ENCODE measurements at places on chromosomes 7 and 10.

DNA sequence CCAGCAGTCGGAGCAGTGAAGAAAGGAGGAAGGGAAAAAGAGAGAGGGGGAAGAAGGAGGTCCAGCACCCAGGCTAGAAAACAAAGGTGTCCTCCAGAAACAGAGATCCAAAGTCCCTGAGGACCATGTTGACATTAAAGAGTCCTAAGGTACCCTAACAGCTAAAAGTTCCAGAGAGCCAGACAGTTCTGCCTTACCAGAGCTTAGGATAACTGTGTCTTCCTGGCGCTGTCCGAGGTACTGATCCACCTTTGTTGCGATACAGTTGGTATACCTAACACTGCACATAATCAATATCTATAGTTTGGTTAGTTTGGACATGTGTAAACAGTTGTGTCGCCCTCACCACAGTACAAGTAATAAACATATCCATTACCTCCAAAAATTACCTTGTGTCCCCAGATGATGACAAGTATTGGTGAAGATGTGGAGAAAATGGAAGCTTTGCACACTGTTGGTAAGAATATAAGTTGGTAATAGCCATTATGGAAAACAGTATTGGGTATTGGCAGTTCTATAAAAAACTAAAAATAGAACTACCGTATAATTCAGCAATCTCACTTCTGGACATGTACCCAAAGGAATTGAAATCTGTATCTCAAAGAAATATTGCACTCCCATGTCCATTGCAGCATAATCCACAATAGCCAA lies 59.8 kb downstream of the GRID1 start:
- no peak for DNase-seq

DNA sequence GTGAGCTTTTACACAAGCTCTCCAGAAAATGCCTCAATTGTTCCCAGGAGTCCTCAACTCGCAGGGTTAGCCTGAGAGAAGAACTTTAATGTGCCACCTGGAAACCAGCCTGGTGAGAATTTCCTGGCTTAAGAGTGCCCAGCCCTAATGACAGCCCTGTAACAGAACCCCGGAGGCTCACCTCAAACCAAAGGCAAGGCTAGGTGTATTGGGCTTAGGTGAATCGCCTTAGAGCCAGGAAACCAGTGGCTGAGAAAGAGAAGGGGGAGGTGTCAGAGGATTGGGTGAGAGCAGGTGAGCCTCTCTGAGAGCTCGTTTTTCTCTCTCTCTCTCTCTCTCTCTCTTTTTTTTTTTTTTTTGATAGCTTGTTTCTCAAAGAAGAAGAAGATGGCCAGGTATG lies 7.3 kb downstream of the OCM2 start:
- DNase-seq = no peak

DNA sequence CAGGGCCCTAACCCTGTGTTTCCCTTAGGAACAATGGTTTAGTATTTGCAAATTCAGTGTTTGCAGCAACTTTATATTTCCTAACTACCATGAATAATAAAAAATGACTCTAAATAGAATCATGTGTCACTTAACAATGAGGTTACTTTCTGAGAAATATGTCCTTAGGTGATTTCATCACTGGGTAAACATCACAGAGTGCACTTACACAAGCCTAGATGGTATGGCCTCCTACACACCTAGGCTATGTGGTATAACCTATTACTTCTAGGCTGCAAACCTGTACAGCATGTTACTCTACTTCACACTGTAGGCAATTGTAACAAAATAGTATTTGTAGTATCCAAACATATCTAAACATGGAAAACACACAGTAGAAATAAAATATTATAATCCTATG lies 1174.6 kb upstream of the LRRTM3 start:
- no peak for DNase-seq

DNA sequence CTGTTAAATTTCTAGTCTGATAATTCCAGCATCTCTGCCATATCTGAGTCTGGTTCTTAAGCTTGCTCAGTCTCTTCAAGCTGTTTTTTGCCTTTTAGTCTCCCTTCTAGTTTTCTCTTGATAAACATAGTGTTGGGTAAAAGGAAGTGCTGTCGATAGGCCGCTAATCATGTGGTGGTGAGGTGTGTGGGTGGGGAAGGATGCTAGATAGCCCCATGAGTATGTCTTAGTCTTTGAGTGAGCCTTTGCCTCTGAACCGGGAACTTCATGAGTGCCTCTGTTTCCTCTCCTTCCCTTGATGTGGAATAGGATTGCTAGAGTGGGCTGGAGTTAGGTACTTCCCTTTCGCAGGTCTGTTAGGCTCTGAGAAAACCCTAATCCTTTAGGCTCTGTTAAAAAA lies 441.8 kb downstream of the INHBA start:
- DNase-seq = no peak

GRCh38 chr7:4665661-4666060 lies 16.4 kb upstream of the FOXK1 start:
- no peak for DNase-seq

DNA sequence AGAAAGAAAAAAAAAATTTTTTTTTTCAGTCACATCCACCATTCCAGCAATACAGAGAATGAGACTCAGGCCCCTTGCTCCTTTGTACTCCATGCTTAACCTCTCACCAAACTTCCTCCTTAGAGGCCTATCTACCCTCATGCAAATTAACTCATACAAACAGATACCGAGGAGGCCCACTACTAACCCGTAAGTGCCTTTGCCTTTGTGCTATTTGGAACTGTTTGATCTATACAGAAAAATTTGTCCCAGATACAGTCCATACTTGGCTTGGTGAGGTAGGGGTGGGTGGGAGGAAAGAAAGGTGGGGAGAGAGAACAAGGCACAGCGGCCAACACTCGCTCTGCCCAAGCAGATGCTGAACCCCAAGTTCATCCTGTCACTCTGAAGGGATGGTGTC lies 87.8 kb upstream of the DUSP5 start:
- DNase-seq = no peak

DNA sequence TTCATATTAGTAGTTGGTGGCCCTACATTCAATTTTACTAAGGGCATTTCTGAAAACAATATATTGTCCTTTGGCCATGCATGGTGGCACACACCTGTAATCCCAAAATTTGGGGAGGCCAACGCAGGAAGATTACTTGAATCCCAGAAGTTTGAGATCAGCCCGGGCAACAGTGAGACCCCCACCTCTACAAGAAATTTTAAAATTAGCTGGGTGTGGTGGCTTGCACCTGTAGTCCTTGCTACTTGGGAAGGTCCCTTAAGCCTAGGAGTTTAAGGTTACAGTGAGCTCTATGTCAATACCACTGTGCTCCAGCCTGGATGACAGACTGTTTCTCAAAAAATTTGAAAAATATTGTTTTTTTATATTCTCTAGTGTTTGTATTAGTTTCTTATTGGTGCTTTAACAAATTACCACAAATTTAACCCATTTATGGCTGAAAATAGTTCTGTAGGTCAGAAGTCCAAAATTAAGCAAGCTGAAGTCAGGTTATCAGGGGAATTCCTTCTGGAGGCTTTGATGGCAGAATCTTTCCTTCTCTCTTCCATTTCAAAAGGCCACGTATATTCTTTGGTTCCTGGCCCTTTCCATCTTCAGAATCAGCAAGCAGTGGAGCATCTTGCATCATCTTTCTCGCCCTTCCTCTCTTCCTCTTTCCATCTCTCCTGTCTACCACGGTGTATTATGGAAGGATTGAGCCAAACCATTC lies 12.4 kb downstream of the CBX3 start:
- no peak for DNase-seq

DNA sequence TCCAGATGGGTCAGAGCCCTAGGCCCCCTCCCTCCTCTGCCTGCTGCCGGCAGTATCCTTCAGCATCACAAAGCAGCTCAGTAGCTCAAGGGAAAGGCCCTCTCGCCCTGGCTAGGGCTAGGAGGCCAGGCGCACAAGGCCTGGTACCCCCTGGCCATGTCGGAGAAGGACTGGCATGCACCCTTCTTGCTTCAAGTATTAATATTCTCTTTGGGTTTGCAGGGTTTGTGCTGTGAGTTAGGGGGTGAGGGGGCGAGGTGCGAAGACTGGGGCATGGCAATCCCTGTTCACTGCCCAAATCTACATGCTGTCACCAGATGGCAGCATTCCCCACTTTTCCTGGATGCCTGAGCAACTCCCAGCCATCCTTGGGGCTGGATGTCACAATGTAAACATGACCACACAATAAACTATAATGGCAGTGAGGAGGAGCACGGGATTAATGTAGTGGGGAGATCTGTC lies 105.2 kb downstream of the NEURL1 start:
- DNase-seq = no peak

GRCh38 chr7:84104826-84105225 lies 89.8 kb downstream of the SEMA3A start:
- DNase-seq = no peak

DNA sequence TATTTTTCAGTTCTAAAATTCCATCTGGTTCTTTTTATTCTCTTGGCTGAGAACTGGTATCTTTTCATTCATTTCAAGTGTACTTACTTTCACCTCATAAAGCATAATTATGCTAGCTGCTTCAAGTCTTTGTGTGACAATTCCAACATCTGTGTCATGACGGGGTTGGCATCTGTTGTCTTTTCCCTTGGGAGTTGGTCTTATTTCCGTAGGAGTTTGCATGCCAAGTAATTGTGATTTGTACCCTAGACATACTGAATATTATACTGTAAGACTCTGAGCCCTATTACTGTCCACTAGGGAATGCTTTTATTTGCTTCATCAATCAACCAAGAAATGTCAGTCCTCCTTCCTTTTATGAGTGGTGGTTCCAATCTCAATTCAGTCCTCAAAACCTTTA lies 24.6 kb upstream of the HUS1 start:
- DNase-seq = no peak

- DNase-seq = no peak
Observed at GRCh38 chr7:124662937-124663336, 102.7 kb downstream of the GPR37 start.

GRCh38 chr7:2619116-2619515 lies 12.7 kb upstream of the TTYH3 start:
- no peak for DNase-seq

DNA sequence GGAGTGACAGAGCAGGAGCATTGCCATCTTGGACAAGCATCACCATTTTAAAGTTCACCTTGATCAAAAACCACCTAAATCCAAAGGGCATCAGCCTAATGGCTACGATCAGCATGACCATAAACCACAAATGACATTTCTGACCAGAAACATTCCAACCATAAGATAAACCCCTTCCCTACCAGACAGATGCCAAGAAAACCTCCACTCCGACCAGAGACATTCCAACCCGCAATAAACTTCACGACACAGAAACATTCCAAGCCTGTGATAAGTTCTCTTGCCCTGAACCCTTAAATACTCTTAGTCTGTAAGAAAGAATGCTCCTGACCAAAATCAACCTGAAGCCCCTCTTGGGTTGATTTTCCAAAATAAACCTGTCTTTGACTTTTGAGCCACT lies 606.9 kb downstream of the POM121L12 start:
- no peak for DNase-seq

DNA sequence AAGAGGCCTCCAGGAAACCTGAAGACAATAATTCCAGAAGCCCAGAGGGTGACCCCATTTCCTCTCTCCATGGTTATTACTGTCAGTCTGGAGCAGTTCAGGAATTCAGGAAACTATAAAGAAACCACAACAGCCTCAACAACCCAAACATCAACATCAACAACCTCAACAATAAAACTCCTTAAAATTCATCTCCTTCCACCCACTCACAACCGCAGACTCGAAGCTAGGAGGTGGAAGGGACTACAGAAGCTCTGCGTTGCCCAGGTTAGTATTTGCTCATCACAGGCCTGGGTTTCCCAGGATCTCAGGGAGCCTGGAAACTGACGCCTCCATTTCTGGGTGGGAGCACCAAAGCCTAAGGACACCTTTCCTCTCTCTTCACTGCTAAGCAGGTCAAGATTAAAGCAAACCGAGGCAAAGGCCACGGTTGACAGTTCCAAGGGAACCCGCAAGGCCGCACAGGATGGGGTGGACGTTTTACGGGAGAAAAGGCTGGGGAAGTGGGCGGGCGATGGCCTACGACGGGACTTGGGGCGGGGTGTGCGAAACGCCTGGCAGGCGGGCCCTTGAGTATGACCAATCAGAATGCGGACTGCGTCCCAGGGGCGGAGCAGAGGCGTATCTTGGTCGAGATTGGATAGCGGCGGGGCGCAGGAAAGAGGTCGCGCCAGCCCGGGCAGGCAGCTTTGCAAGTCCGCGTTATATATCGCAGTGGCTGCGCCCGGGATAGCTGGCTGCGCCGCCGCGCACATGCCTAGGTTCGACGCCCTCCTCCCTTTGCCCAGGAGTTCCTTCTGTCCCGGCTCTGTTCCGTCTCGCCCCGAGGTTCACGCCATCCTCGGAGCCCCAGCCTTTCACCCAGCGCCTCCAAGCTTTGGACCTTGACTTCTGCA lies at the start of gene ELOVL3:
Gene ELOVL3, plus strand, starts transcription at position 654 of the 896 bp plus-strand sequence. CDS start 250 bp downstream, outside the sequence.
- peak; percentile 65 for DNase-seq

DNA sequence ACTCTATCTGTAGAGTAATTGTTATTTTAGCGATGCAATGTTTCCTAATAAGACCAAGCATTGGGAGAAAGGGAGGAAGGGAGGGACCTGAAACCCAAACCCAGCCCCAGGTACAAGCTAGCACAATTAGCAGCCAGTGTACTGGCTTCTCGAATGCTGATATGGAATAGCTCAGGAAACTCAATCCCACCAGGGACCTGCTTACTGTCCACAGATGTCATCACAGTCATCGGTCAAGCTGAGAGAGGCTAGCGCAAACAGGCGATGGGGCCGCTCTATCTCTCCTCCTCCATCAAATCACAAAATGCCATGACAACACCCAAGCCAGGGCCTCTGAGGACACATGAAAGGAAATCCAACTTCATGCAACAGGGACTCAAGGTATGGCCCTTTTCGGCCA lies 192.1 kb downstream of the KCNMA1 start:
- DNase-seq = no peak

- no peak for DNase-seq
Observed at GRCh38 chr10:69100136-69100872, 12.4 kb downstream of the SRGN start.

- no peak for DNase-seq
Observed at GRCh38 chr10:112839928-112840654, 110.0 kb upstream of the TCF7L2 start.

GRCh38 chr7:139046143-139046542 lies 10.3 kb upstream of the ZC3HAV1L start:
- no peak for DNase-seq

GRCh38 chr10:60942788-60943315 lies 1.1 kb downstream of the RHOBTB1 start:
- DNase-seq = no peak

DNA sequence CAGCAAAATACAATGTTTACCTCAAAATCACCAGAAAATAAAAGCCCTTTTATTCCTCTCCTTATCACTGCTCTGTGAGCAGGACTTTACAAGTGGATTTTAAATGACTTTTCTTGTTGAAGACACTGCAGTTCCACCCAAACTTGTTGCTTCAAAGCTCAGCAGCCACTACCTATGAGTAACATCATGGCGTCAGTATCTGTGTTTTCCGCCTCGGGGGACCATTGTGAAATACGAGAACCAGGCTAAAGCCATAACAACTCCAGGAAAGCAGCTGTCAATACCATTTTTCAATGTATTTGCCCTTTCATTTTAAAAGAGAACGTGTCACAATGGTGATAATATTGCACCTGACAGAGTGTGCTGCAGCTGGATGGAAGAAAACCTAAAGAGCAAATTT lies 284.0 kb upstream of the RNF32 start:
- DNase-seq = no peak

- DNase-seq = no peak
Observed at GRCh38 chr10:44567471-44567870, 182.6 kb upstream of the CXCL12 start.

GRCh38 chr7:150838965-150839650 lies 13.2 kb upstream of the AOC1 start:
- no peak for DNase-seq

GRCh38 chr7:94401428-94401814 lies 6.7 kb downstream of the COL1A2 start:
- DNase-seq = no peak
